MM.1S (cell line): ENCODE measurements at places on chromosomes 1 and 21.

DNA sequence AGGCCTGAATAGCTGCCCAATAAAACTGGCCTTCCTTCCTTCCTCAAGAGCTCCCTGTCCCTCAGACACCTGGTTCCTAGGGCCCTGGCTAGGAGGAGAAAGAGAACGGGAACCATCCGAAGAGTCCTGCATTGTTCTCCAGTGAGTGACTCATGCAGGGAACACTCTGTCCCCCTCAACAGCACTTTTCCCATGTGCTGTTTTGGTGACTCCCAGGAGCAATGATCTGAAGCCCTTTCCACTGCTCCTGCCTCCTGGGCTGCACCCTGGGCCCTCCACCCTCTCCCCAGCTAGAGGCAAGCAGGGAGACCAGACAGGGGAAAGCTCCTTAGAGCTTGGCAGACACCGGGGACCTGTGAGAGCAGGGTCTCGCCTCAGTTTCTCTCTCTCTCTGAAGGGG is 18.9 kb downstream of the TNNT2 start:
- no peak for DNase-seq

DNA sequence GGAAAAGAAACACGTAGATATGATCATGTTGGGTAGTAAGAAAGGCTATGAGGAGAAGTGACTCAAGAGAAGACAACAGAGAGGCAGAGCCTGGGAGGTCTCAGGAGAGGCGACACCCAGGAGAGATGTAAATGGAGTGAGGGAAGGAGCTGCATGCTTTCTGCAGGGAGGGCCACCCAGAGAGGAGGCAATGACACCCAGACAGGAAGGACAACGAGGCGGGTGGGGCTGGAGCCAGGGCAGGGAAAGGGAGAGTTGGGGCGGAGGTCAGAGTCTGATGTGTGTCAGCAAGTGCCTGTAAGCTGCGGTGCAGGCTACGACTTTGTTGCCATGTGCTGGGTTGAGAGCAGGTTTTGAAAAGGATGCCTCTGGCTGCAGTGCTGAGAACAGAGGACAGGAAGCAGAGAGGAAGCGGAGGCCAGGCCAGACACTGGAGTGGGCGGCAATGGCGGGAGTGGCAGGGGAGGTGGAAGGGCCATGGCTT is 31.3 kb downstream of the SLC1A7 start:
- DNase-seq = no peak

- peak; percentile 81 for DNase-seq
These were observed 37.3 kb upstream of the TMEM222 start for GRCh38 chr1:27284425-27285273.

GRCh38 chr1:116428576-116428975 is 55.5 kb downstream of the ATP1A1 start:
- DNase-seq = no peak

GRCh38 chr1:50517488-50517887 is 94.2 kb upstream of the DMRTA2 start:
- DNase-seq = no peak

GRCh38 chr1:190169311-190170067 is 308.2 kb downstream of the BRINP3 start:
- no peak for DNase-seq

- no peak for DNase-seq
These were observed 4.3 kb upstream of the SHISA4 start for GRCh38 chr1:201884425-201884824.

DNA sequence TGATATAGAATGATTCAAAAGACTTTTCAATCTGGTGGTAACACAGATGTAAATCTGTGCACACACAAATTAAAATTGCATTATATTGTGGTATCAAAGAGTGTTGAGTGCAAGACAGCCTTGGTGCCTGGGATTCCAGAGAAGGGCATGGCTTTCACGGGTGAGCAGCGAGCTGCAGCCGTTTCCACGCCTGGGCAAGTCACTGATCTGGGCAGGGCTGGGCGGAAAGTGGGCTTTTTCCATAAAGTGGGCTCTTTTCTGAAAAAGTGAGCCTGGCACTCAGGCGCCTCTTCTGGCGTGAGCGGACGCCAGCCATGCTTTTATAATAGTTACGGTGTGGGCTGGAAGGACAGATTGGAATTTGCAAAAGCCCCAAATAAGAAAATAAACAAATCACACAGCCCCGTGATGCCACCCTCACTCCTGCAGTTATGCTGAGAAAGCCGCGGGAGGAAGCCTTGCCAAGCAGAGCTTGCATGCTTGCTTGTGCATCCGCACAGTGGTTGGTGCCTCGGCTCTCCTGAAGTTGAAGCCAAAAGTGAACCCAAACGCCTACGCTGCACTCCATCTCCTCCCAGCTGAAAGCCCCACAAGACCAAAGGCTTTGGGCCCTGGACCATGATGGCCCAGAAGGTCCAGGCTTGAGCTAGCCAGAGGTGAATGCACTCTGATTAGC is 7.1 kb upstream of the C1orf115 start:
- DNase-seq = no peak

DNA sequence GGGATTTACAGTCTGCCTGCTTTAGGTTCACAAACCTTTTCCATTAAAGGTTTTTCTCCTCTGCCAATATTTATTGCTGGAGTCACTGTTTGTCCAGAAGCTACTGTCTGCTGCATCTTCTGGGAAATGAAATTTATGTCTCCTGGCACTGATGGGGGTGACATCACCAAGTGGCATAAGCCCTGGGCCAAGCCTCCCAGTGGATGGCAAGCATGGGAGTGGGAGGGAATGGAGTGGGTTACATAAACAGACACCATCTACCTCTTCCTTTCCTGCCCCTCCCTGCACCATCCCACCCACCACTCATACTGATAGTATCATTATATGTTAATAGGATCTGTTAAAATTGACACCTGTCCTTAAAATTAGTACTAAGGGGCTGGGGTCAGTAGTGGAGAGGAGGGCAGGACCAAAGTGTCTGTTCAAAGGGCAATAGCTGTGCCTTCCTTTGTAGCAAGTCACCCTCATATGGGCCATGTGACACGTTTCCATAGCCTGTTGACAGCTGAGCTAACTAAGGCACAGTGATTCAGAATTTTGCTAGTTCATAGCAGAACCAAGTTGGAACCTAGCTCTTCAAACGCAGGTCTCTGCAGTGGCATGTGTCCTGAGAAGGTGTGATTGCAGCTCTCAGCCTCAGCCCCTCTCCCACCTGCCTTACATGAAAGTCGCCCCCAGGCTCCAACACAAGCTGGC is 71.0 kb downstream of the MAB21L3 start:
- DNase-seq = no peak

GRCh38 chr1:50993645-50994044 is 23.6 kb downstream of the CDKN2C start:
- DNase-seq = no peak

GRCh38 chr1:153608742-153609584 is 4.0 kb downstream of the S100A16 start:
- no peak for DNase-seq

GRCh38 chr1:44775930-44776729 is 790 bp downstream of the RPS8 start:
- DNase-seq = peak; percentile 33

GRCh38 chr1:226176870-226177269 is 9.7 kb downstream of the ACBD3 start:
- DNase-seq = no peak

DNA sequence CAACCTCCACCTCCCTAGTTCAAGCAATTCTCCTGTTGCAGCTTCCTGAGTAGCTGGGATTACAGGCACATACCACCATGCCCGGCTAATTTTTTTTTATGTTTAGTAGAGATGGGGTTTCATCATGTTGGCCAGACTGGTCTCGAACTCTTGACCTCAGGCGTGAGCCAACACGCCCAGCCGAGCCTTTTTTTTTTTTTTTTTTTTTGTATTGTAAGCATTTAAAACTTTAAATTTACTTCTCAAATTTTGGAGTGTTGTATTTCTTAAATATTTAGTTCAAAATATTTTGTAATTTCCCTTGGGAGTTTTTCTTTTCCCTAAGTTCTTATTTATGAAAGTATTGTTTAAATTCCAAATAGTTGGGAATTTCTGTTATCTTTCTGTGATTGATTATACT is 9.2 kb upstream of the SCAF4 start:
- DNase-seq = no peak

- no peak for DNase-seq
These were observed 13.2 kb downstream of the NAV1 start for GRCh38 chr1:201551877-201552731.

DNA sequence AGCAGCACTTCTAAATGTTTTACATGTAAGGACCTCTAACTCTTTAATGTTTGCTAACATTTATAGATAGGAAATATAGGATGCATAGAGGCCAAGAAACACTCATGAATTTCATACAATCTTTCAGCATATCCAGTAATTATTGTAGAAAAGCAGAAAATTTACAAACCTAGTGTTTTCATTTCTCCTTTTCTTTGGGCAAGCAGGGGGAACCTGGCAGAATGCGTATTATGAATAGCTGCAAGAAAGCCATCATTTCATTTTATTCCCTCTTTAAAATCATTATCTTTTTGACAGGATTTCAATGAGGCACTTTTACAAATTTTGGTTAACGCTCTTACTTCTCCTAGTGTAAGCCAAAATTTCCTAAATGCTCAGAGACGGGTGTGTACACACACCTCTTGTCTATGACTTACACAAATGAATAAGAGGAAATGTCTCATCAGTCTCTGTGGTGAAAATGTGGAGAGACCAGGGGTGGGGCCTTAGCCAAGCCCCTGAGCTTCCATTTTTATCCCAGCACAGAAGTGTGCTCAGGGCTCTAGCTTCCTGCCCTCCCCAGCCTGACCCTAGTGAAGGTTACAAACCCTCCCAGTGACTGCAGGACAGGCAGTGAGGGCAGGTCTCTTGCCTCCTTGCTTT is 91.6 kb downstream of the LRRC8C start:
- DNase-seq = no peak

GRCh38 chr21:15706696-15707095 is 23.1 kb upstream of the USP25 start:
- DNase-seq = no peak

GRCh38 chr1:53340660-53341520 is 13.0 kb upstream of the LRP8 start:
- DNase-seq = no peak

DNA sequence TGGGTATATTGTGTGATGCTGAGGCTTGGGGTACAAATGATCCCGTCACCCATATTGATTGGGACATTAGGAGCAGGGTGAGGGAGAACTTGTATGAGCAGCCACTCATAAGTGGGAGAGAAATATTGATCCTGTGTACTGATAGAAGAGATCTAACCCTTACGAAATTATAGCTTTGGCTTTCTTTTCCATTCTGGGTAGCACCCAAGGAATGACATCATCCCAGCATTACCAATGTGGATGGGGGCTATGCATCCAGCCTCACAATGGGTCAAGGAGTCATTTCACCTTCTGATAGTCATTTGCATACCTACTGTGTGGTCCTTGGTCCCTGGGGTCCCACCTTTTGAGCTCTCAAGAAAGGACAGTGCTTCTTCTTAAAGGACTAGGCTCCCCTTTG is 1.9 kb upstream of the NAV1 start:
- DNase-seq = no peak

- DNase-seq = no peak
These were observed 504.7 kb upstream of the PBX1 start for GRCh38 chr1:164054331-164054730.

- DNase-seq = no peak
These were observed 93.7 kb downstream of the VAV3 start for GRCh38 chr1:107871259-107871658.

DNA sequence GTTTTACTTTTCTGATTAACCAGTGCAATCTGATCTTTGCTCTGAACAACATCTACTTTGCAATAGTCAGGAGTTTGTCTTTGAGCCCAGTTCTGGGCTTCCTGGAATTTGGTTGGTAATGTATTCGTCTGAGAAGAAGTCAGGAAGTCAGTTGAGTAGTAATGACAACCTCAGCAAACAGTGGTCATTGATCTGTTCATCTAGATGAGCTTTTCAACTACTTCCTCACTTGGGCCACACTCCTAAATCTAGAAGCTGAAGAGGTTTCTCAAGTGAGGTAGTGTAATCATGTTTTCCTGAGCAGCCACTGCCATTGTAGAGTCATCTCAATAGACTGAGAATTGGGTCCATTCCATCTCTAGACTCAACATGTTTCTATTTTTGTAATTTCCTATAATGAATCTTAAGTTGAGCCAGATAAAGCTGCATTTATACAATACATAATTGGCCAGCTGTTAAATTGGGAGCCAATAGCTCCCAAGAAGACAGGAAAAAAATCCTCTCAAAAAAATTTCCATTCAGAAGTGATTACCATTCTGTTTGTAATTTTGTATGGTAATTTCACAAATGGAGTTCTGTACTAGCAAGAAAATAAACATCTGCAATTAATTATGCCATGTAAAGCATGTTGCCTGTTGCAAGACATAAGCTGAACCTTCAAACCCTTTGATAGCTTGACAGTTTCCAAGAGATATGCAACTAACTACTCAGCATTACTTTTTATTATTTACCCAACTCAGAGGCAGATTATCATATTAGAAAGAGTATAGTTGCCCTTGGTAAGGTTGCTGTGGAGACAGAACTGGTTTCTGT is 49.6 kb downstream of the WDR64 start:
- DNase-seq = no peak

DNA sequence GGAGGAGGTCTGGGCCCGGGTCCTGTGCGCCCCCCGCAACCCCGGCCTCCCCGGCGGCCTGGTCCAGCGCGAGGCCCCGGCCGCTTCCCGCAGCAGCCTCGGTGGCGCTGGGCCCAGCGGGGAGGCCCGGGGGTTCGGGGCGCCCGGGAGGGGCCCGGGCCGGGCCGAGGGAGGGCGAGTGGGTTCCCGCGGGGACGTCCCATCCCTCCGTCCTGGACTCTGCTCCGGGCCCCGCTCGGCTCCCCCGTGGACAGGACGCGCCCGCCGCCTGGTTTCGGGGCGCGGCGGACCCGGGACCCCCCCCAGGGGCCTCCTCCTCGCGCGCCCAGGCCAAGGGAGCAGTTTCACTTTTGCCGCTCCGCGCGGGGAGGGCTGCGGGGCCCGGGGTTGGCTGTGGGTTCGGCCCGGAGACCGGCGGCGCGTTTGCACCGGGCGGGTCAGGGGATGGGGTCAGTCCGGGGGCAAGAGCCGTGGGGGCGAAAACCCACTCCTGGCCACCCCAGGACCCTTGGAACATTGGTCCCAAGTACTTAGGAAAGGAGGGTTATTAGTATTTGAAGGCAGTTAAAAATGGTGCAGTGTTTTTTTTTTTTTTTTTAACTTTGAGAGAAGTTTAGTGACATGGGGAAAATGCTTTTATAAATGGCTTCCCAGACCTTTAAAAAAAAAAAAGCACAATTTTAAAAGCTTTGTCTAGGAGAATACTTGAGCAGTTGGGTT is 677 bp downstream of the AGPAT3 start:
- DNase-seq = peak; percentile 91

DNA sequence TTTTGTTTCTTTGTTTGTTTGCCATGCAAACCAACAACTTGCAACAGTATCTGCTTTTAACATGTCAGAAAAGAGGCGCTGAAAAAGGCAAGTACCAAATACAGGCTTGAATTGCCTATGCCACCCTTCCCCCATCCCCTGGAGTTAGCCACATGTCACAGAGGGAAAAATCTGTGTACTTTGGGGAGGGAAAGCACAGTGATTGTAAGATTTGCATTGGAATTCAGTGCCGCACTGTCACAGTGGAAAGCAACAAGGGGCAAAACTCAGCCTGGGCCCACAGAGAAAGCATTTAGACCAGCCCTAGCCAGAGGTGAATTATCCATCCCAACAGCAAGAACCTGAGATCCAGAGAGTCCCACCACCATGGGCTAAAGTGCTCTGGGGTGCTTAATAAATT is 52.4 kb upstream of the ACADM start:
- no peak for DNase-seq
